ENCODE measurements at places on chromosomes 5 and 9.

DNA sequence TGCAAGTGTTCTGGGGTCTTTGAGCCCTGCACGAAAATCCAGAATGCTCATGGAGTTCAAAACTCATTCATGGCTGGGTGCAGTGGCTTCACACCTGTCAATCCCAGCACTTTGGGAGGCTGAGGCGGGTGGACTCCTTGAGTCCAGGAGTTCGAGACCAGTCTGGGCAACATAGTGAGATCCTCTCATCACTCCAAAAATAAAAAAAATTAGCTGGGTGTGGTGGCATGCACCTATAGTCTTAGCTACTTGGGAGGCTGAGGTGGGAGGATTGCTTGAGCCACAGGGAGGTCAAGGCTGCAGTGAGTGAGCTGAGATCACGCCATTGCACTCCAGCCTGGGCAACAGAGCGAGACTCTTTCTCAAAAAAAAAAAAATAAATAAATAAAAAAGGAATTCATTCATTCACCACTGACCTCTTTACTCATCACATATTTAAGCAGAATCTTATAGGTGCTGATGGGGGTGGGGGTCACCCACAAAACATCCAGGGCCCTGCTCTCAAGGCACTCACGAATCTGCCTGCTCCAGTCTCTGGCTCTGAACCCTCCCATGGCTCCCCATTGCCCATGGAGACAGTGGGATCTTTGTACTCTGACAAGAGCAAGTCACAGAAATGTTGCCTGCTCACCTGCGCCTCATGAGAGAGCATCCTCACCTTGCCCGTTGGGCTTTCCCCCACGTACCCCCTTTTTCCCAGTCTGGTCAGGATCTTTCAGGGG lies 76.7 kb upstream of the IER5L start:
- H3K36me3 ChIP-seq = no peaks in the 10 kb centered on the region
- H3K4me3 ChIP-seq = no peak overlapping the region
- H3K4me1 ChIP-seq = peaks cover 4% of the 10 kb centered on the region
- no peak for DNase-seq
- peaks cover 10% of the 10 kb centered on the region for H3K27me3 ChIP-seq
- H3K27ac ChIP-seq = no peak overlapping the region

DNA sequence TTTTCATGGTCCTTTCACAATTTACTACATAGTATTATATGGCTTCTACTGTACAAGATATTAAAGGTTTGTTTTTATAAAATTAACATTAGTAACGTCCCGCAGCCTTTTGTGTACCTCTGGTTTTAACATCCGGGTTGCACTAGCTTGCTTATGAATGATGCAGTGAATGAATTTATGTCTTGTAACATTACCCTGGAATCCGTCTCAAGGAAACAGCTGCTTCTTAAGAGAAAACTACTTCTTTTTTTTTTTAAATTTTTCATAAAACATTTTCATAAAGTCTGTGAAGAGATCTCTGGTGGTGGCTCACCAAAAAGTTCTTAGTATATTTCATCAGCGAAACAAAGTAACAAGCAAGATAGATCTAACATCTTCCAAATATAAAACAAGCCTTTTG lies 23.6 kb downstream of the MARCHF3 start:
- no peaks in the 10 kb centered on the region for H3K36me3 ChIP-seq
- H3K4me3 ChIP-seq = no peak overlapping the region
- H3K27ac ChIP-seq = no peak overlapping the region
- DNase-seq = no peak
- no peaks in the 10 kb centered on the region for H3K27me3 ChIP-seq

DNA sequence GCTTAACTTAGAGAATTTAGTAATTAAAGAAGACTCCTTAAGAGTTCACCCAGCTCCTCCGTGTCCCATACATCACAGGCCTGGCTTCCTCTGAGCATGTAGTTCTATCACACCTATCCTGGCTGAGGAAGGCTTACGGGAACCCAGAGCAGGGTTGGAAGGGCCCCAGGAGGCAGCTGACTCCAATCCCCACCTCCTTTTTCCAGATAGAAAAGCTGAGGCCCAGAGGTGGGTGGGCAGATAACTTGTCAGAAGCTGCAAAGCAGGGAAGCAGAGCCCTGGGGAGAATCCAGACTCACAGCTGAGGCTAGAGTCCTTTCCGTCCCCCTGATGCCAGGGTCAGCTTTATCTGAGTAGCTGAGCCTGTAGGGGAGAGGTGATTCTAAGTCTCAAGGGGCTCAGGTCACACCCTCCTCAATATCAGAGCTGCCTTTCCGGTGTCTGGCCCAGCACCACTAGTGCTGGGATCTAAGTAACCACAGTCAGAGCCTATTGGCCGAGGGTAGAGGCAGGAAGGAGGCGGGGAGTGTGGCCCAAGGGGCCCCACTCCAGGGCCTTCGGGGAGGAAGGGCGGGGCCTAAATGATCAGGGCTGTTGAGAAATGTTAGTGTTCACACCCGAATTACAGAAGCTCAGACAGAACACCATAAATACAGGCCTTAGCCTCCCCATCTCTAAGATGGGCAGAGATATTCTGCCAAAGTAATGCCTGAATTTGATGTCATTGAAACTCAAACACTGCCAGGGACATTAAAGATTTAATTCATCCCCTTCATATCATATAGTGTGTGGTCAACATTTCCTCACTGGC lies 9.9 kb downstream of the CCDC69 start:
- no peaks in the 10 kb centered on the region for H3K27me3 ChIP-seq
- H3K4me3 ChIP-seq = no peak overlapping the region
- no peak overlapping the region for H3K27ac ChIP-seq
- DNase-seq = peak; percentile 17
- no peaks in the 10 kb centered on the region for H3K4me1 ChIP-seq
- H3K36me3 ChIP-seq = no peaks in the 10 kb centered on the region

DNA sequence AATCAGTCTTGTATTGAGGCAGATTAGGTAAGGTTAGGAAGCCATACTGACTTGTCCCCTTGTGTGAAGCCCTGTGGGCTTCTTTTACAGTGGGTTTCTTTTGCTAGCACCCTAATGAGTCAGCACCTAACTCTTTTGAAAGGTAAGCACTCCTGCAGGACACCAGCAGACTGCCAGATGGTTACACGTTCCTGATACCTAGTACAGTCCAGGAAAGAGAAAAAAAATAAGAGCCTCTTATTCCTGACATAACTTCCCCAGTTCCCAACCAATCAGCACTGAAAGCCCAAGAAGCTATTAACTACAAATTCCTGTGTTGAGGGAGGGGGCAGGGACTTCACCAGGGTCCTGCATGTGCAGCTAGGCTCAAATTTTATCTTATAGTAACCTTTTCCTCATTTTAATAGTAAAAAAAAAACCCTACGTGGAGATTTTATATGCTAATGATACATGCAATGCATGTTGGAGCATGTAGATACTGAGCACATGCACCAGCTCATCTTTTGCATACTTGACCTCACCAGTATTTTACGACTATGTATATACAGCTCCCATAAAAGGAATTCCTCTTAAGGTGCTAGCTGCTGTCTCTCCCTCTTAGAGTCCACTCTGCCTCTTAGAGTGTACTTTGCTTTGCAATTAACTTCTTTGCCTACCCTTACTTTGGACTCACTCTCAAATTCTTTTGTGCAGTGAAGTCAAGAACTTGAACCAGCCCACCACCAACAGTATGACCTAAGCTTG lies 84.7 kb upstream of the RORB start:
- DNase-seq = no peak
- no peaks in the 10 kb centered on the region for H3K4me1 ChIP-seq
- H3K27ac ChIP-seq = no peak overlapping the region
- H3K27me3 ChIP-seq = no peaks in the 10 kb centered on the region
- no peak overlapping the region for H3K4me3 ChIP-seq

- H3K4me3 ChIP-seq = no peak overlapping the region
- no peaks in the 10 kb centered on the region for H3K27me3 ChIP-seq
- no peaks in the 10 kb centered on the region for H3K36me3 ChIP-seq
- peak overlapping the region; percentile 46 for H3K27ac ChIP-seq
- H3K4me1 ChIP-seq = peaks cover 29% of the 10 kb centered on the region
Observed at GRCh38 chr5:10704949-10705621, 55.9 kb downstream of the DAP start.

DNA sequence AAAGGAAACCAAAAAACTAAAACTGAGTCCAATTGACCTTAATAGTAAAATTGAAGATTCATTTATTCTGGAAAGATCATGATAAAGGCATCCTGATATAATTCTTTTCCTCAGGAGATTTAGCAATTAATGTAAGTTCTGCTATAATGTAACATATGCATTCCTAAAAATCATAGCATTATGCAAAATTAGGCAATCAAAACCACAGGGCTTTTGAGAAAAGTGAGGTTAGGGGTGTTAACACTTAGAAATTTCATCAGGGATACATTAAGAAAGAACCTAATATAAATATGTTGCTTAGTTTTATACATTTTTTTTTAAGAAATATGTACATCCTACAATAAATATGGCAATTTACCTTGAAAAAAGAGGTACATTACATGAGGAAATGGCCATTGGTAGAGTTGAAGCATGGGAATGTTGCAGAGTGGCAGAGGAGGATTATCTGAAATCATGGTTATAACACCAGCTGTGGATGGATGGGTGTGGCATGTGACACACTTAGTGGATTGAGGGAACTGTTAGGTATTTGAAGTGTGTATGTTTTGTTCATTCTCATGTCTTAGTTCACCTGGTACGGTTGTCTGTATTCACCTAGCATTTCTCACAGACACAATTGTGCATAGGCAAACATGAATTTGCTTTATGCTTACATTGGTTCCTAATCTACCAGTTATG lies 51.1 kb downstream of the CCNH start:
- peaks cover 3% of the 10 kb centered on the region for H3K4me1 ChIP-seq
- no peak overlapping the region for H3K4me3 ChIP-seq
- H3K27ac ChIP-seq = no peak overlapping the region
- peak; percentile 53 for DNase-seq
- H3K36me3 ChIP-seq = no peaks in the 10 kb centered on the region
- no peaks in the 10 kb centered on the region for H3K27me3 ChIP-seq

DNA sequence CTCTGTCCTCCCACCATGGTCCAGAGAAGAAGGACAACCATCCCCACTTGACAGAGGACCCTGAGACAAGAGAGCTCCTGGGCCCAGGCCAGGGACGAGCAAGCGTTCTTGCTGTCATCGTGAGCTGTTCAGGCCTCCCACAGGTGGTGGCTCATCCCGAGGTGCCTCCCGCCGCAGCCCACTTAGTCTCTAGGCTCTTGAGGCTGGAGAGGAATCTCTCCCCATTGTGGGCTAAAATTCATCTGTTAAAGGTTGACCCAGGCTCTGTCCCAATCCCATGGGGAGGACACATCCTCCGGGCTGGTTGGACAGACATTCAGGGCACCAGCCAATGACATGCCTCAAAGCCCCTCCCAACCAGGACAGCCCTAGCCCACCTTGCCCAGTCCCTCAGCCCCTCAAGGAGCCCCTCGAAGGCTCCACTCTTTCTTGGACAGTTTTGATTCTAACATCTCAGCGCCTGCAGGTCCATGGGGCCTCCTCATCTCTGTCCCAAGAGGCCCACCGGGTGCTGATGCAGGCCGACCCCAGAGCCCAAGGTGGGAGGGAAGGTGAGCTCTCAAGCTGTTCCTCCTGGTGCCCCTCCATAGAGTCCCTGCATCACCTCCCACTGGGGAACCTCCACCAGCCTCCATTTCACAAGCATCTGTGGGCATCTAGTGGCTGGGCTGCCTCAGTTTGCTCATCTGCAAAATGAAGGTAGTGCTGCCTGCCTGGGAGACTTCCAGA lies 52.9 kb downstream of the BARX1 start:
- H3K27ac ChIP-seq = no peak overlapping the region
- no peaks in the 10 kb centered on the region for H3K27me3 ChIP-seq
- H3K4me3 ChIP-seq = no peak overlapping the region
- H3K36me3 ChIP-seq = no peaks in the 10 kb centered on the region
- H3K4me1 ChIP-seq = no peaks in the 10 kb centered on the region
- no peak for DNase-seq

GRCh38 chr5:28927559-28928326 lies 1889.4 kb upstream of the CDH9 start:
- DNase-seq = no peak
- H3K27me3 ChIP-seq = no peaks in the 10 kb centered on the region
- no peak overlapping the region for H3K4me3 ChIP-seq
- H3K36me3 ChIP-seq = no peaks in the 10 kb centered on the region
- no peaks in the 10 kb centered on the region for H3K4me1 ChIP-seq

DNA sequence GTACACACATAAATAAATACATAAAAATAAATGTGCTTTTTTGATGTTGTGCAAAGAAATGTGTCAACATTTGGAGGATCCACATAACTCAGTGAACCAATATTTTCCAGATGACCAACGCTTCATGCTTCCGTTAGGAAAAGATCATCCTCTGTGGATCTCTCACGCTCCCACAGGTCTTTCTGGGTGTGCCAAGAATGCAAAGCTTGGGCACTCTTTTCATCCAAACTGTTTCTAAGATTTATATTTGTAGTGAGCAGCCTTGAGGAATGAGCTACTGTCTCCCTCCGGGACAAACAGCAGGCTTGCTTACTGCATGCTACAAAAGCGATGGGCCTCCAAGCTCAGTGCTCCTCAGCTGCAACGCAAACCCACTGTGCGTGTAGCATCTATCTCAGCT lies 46.2 kb upstream of the RUFY1 start:
- H3K4me1 ChIP-seq = no peaks in the 10 kb centered on the region
- no peak overlapping the region for H3K4me3 ChIP-seq
- H3K36me3 ChIP-seq = no peaks in the 10 kb centered on the region
- H3K27ac ChIP-seq = no peak overlapping the region
- no peak for DNase-seq

- peaks cover 8% of the 10 kb centered on the region for H3K27me3 ChIP-seq
- no peaks in the 10 kb centered on the region for H3K4me1 ChIP-seq
- no peaks in the 10 kb centered on the region for H3K36me3 ChIP-seq
- no peak overlapping the region for H3K27ac ChIP-seq
- H3K4me3 ChIP-seq = no peak overlapping the region
Observed at GRCh38 chr5:171676286-171676944, 109.2 kb upstream of the SMIM23 start.
